Stimulated activated CD4-positive, alpha-beta T cell treated with anti-CD3 and anti-CD28 coated beads, TNF-alpha, amount 100 ng/mL, for 1 hour (primary cell): ENCODE measurements at places on chromosomes 5 and 9.

- no peak for DNase-seq
These were observed 58.1 kb downstream of the HSPA4 start for GRCh38 chr5:133109655-133110483.

- DNase-seq: no peak
These were observed 149.6 kb downstream of the TTLL11 start for GRCh38 chr9:121943463-121943862.

GRCh38 chr5:76153271-76153670 is 70.1 kb downstream of the SV2C start:
- no peak for DNase-seq

DNA sequence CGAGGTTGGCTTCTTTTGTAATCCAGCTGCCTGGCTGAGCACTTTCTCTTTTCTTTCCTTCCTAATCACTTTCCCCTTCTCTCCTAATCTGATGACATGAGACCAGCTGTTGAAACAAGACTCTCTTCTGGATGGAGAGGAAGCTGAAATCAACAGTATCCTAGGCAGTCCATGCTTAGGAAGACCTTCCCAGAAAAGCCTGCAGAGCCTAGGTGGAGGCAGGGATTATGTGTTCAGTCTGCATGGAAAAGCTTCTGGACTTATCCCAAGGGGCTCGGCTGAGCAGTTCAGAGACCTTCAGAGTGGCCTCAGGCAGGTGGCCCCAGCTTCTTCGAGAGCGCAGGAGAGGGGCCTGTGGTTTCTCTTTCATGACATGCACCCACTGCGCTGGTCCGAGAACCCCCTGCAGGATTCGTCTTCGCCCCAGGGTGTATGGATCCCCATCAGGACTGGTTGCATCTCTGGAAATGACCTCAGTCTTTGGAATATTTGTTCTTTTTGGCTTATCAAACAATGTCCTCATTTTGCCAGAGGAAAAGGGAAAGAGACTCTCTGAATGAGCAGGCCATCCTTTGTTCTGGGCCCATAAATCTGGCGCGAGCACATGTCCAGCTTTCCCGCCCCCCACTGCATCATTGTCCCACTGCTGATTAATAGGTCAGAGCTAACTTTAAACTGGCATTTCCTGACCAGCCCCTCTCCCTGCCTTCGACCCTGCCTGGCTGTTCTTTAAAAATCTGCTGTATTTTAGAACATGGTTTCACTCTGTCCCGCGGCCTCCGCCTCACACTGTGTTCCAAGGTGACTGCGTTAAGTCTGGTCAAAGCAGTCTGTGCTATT is 177.9 kb upstream of the KLF4 start:
- DNase-seq: no peak

DNA sequence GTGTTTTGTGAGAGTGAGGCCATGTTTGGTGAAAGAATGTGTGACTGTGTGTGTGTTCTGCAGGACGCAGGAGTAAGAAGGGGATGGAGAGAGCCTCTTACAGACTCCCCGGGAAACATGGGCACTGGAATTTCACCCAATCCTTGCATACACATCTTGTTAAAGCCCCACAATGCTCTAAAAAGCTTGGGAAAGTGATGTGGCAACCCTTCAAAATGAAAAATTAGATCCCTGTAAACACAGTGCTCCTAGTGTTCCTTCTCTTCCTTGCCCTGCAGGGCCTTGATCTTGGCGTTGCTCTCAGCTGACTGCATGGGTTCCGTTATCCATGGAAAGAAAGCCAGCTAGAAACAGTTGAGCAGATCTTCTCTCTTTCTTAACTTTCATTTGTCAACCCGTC is 701.7 kb downstream of the SEMA5A start:
- no peak for DNase-seq

- DNase-seq: no peak
These were observed 433.6 kb downstream of the PIK3R1 start for GRCh38 chr5:68648944-68649857.
